Urothelium cell line (cell line): ENCODE measurements at places on chromosomes 7 and 10.

DNA sequence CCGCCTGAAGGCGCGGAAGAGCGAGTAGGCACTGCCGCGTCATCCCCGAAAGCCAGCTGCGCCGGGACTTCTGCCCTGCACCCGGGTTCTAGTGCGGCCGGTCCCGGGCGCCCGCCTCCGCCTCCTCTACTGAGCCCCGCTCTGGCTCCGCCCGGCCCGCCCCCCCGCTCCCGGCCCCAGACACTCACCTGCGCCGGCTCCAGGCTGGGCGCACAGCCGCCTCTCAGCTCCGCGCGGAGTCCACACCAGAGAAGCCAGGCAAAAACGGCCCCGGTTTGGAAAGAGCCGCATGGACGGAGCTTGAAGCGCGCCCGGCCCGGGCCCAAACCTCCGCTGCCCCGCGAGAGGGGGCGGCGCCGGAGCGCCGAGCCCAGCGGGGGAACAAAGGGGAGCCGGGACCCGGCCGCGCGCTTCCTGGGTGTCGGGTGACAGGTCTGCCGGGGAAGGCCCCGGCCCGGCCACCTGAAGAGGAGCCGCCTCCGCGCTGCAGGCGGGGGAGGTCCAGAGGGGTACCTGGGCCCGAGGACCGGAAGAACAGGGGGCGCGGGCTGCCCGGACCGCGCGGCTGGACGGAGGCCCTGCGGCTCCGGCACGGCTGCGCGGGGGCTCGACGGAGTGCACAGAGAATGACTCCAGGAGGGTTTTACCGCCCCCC lies 168.2 kb downstream of the NRF1 start:
- no peak for DNase-seq

GRCh38 chr10:112382515-112383235 lies 8.8 kb downstream of the ACSL5 start:
- no peak for DNase-seq

- DNase-seq = no peak
These were observed 68.5 kb upstream of the SHH start for GRCh38 chr7:155880721-155881120.

- no peak for DNase-seq
These were observed 148.0 kb downstream of the TSPAN12 start for GRCh38 chr7:120709972-120710320.

- peak; percentile 48 for DNase-seq
These were observed 5.2 kb upstream of the NPSR1 start for GRCh38 chr7:34652809-34653208.

GRCh38 chr10:106023329-106023728 lies 1141.2 kb downstream of the SORCS1 start:
- no peak for DNase-seq

GRCh38 chr10:63543576-63543962 lies 22.4 kb downstream of the REEP3 start:
- no peak for DNase-seq

GRCh38 chr7:106721816-106722785 lies 61.1 kb upstream of the CCDC71L start:
- no peak for DNase-seq

GRCh38 chr7:927031-927671 lies 27.3 kb downstream of the ADAP1 start:
- DNase-seq = no peak
